ENCODE measurements at places on chromosomes 16 and 17. TPM values are rescaled to one million over a fixed set of nuclear protein-coding genes. Genes with fewer than 3 reads are reported as not detected.
A peak's percentile ranks its signal among the peaks of the same experiment; 100 is the strongest.

DNA sequence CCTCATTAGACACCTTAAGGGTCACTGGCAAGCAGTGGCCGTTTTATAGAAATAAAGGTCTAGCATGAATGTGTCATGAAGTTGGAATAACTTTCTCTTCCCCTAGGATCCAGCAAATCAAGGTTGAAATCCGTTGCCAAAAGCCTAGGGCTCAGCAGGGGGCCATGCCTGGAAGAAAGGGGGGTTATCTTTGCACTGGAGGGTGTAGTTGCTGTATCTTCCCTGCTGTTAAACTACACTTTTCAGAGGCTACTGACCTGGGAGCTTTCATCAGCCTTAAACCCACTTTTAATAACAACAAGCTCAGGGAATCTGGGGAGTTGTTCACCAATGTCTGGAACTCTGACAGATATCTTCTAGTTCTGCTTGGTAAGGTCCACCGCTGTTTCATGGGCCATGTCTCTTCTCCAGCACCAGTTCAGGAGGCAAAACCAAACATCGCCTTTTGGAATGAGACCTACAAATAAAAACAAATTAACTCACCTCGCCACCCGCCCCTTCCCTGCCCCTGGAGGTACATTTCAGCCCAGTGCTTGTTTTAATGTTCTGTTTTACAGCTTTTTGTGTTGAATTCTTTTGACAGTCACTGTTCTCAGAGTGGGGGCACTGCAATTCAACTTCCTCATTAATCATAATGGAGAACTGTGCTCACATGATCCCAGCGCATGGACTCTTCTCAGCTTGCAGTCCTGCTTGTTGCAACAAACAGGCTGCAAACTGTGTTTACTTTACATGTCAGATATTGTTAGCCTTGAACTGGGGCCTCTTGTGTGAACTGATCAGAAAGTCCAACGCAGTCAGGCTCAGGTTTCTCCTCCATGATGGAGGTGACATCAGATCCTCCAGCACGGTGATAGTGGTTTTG lies 508.7 kb downstream of the KCNJ2 start:
- no peak for DNase-seq

CFAP52 gene
- under 0.01 TPM for total RNA-seq

RSKR gene
- 4.3 TPM for total RNA-seq

GRCh38 chr17:5706577-5707210 lies 122.4 kb upstream of the NLRP1 start:
- DNase-seq: peak; percentile 90

GRCh38 chr17:8185582-8186445 lies 4.2 kb downstream of the BORCS6 start:
- peak; percentile 90 for DNase-seq

BCAS3 gene
- total RNA-seq: 32.7 TPM

SLC52A1 gene
- not detected for total RNA-seq

DHX38 gene
- 51.4 TPM for total RNA-seq

- peak; percentile 81 for DNase-seq
Measured at GRCh38 chr16:84080378-84080777, 36.4 kb downstream of the MBTPS1 start.

- peak; percentile 98 for DNase-seq
Measured at GRCh38 chr17:80968602-80969029, 23.0 kb upstream of the CHMP6 start.

KRTAP9-3 gene
- not detected for total RNA-seq

DNA sequence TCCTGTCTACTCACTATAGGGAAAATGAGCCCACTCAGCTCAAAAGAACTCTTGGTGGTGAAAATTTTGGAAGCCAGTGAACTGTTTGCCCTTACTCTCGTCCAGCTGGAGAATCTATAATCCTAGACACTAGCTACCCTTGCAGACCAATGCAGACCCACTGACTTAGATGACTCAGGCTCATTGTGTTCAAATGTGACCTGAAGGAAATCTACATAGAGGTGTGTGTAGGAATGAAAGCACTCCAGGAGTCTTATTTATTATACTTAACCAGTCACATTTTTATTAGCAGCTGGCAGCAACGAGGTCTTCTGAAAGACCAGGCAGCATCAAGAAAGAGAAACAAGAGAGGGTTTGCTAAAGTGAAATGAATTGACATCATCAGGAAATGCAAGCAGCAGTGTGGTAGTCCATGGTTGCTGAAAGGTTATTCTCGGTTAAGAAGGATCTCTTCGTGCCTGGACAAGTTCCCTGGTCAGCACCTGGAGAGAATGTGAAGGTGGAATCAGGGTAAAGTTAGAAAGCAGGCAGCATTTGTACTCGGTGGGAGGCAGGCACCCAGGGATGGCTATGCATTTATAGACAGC lies 1.4 kb downstream of the KRTAP29-1 start:
- DNase-seq: no peak

FAM171A2 gene
- 3.5 TPM for total RNA-seq

GRCh38 chr17:56113486-56113885 lies 39.8 kb upstream of the ANKFN1 start:
- DNase-seq: peak; percentile 19

GRCh38 chr17:68822719-68823289 lies 132.4 kb downstream of the ABCA8 start:
- no peak for DNase-seq

GRCh38 chr16:397135-397661 lies at the start of gene NME4:
Gene NME4 (plus strand): TSS chr16:397199. CDS start chr16:397223, 24 bp downstream.
- DNase-seq: peak; percentile 97

- peak; percentile 62 for DNase-seq
Measured at GRCh38 chr17:78120971-78121800, 7.4 kb downstream of the TMC6 start.

DNA sequence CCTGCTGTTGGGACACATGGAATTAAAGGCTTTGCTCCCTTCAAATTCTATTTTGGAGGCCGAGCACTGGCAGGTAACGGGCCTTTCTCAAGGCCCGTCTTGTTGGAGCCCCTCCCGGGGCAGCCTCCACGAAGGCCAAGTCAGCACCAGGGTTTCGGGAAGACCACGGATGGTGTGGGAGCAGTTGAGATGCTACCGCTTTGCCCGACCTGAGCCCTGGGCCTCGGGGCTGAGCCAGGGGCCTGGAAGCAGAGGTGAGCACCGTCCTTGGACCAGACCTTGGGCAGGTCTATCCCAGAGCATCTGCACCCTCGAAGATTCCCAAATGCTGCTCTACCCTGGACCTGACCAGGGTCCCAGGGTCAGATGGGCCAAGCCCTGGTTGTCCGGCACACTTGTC lies 23.0 kb downstream of the C17orf100 start:
- no peak for DNase-seq

NTHL1 gene
- total RNA-seq: 24.8 TPM

DNA sequence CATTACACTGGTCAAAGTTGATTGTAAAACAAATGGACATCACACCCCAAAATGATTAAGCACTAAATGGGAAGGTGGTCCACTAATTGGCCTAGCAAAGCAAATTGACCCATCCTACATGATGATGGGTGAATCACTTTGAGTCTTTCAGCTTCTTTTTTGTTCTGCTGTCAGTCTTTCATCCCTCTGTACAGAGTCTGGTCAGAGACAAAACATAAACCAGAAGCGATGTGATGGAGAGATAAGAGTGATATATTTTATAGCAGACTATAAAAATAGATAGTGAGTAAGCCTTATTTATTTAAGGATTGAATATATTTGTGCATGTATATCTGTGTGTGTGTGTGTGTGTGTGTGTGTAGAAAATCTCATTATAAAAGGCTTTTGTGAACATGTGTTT lies 618.4 kb upstream of the SOX9 start:
- DNase-seq: no peak

- peak; percentile 86 for DNase-seq
Measured at GRCh38 chr17:79777120-79777893, 641 bp upstream of the CBX2 start.

DNA sequence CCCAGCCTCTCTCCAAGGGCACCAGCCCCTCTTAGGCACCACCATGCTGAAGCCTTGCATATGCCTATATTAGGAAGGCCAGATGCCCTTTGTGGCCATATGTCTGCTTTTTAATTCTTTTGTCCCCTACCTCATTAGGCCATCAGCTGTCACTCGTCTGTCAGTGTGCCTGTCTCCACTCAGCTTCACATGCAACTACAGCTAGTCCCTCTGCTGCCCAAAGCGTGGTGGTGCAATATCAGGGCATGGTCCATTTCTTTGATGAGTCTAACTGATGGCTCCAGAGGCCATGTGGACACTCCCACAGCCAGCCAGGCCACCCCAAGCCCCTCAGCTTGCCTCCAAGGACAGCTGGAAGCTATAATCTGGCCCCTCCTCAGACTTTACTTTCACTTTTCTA lies 36.3 kb downstream of the MYO18A start:
- peak; percentile 80 for DNase-seq

GRCh38 chr17:50797135-50797810 lies 30.0 kb upstream of the ANKRD40CL start:
- DNase-seq: no peak

NPIPA8 gene
- not detected for total RNA-seq

PGP gene
- total RNA-seq: 14.1 TPM

DNA sequence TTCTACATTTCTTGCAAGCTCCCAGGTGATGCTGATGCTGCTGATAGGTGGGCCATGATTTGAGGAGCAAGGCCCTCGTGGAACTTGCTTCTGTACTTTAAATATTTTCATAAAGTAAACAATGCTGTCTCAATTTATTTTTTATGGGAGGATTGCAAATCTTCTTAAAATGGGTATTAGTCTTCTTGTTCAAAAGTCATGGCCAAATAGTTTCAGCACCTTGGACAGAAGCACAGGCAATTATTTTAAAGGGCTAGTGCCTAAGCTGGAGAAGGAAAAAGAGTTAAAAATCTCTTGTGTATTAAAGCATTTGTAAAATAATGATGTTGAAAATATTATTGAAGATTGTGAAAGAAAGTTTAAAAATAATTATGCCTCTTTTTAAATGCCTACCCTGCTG lies 50.5 kb downstream of the GPR139 start:
- DNase-seq: no peak
